ENCODE measurements at places on chromosomes 6 and 20. TPM values are rescaled to one million over a fixed set of nuclear protein-coding genes. Genes with fewer than 3 reads are reported as not detected.

DNA sequence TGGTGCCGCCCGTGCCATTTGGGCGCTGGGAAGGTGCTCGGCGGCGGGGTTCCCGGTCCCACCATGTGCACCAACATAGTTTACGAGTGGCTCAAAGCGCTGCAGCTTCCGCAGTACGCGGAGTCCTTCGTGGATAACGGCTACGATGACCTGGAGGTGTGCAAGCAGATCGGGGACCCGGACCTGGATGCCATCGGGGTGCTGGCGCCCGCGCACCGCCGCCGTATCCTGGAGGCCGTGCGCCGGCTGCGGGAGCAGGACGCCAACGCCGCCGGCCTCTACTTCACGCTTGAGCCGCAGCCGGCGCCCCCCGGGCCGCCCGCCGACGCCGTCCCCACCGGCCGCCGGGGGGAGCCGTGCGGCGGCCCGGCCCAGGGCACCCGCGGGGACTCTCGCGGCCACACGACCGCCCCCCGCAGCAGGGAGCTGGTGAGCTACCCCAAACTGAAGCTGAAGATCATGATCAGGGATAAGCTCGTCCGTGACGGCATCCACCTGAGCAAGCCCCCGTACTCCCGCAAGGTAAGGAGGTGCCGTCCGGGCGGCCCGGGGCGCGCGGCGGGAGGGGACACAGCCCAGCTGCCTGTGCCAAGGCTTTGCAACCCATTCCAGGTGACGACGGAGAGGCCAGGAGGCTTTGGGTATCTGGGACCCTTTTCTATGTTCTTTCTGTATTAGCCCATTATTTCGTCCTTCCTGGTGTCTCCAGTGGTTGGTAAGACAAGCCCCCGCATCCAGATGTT is 547 bp downstream of the SAMD5 start:
- no peak for ATAC-seq

- ATAC-seq = no peak
Measured at GRCh38 chr6:143939364-143939763, 68.7 kb downstream of the PLAGL1 start.

- ATAC-seq = no peak
Measured at GRCh38 chr6:51302431-51302830, 483.8 kb downstream of the TFAP2B start.

GRCh38 chr6:39558079-39558478 is 167.1 kb downstream of the KIF6 start:
- ATAC-seq = no peak

GRCh38 chr6:34172961-34173775 is 27.3 kb upstream of the GRM4 start:
- no peak for ATAC-seq

DNA sequence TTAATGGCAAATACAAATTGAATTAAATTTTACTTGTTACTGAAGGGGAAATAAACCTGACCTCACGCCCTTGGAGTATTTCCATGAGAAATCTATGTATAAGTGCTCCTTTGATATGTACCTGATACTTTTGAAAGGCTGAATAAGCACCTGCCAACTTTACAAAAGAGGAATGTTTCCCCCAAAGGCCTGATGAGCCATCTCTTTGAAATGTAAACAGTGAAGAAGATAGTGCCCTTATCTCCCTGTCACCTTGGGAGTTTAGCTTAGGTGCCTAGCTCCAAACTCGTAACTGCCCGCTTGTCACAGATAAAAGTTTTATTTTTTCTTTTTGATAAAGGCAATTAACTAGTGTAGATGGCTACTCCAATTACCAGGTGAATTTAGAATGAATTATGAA is 1.1 kb upstream of the ZNF343 start:
- no peak for ATAC-seq

DNA sequence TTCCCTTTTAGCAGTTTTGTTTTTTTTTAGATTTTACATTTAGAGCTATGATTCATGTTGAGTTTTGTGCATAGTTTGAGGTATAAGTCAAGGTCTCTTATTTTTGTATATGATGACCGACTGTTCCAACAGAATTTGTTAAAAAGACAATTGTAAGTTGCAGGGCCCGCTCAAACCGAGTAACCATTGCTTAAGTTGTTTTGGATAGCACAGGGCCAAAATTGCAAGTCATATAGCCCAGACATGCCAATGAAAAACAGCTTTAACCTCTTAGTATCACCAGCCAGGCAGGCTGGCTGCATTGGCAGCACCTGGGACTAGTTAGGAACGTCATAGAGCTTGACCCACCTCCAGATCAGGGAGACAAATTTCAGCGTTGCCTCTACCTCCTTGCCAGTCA is 47.3 kb downstream of the PFDN4 start:
- no peak for ATAC-seq

DNA sequence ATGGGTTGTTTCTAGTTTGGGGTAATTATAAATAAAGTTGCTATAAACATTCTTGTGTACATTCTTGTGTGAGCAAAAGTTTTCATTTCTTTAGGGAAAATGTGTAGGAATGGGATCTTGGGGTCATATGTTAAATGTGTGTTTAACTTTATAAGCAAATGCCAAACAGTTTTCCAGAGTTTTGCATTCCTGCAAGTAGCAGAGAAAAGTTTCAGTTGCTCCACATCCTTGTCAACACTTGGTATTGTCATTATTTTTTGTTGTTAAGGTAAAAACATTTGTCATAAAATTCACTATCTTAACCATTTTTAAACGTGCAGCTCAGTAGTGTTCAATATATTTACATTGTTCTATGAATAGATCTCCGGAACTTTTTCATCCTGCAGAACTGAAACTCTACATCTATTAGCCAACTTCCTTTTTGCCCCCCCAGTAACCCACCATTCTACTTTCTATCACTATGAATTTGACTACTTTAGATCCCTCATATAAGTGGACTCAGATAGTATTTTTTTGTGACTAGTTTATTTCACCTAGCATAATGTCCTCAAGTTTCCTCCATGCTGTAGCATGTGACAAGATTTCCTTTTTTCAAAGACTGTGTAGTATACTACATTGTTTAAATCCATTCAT is 48.4 kb downstream of the PHACTR2 start:
- ATAC-seq = no peak

GRCh38 chr20:50725724-50726005 is 5.7 kb upstream of the PARD6B start:
- ATAC-seq = no peak

- ATAC-seq = no peak
Measured at GRCh38 chr20:38202153-38202981, 37.3 kb upstream of the TGM2 start.

DNA sequence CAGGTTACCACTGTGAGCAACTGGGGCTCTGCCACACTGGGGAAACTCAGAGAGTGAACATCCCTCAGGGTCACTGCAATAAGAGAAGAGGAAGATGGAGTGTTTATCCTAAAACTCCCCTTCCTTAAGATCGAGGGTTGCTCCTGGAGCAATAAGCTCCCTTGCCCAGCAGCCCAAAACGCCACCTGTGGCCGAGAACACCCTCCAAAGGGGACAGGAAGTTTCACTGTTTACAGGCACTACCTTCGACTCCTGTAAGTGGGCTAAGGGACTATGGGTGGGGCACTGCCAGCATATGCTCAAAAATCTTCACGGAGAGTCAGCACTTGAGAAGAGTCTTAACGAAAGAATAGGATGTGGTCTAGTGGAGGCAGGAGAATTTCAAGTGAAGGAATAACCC is 132.5 kb downstream of the FAXC start:
- ATAC-seq = no peak

DNA sequence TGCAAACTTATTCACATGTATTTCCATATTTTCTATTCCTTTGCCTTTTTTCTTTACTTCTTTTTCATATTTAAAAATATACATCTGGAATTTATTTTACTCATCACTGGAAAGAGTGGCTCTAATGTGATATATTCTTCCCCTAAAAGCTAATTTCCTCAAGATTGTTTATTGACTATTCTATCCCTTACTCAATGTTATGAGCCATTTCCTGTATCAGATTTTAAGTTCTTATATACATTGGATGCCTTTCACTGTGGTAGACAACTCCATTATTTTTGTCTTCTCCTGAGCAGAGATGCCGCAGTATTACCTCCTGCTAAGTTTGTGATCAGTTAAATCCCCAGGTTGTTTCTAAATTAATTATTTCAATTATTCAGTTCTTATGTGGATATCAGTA is 418.4 kb upstream of the JAG1 start:
- no peak for ATAC-seq

DNA sequence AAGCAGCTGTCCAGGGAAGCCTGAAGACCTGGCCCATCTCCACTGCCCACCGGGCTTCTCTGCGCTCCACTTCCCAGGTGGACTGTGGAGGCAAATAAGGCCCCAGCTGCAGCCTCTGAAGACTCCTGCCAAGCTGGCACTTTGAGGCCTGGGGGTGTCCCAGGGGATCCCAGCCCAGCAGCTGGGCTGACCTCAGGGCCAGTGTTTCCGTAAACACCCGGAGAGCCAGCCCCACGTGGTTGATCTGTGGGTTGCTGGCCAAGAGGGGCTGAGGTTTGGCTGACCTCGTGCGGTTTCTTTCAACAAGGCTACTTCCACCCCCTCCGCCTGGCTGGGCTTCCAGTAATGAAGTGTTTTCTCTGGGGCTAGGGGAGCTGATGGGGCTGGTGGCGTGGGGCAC is 12.4 kb upstream of the CCN5 start:
- ATAC-seq = no peak

DNA sequence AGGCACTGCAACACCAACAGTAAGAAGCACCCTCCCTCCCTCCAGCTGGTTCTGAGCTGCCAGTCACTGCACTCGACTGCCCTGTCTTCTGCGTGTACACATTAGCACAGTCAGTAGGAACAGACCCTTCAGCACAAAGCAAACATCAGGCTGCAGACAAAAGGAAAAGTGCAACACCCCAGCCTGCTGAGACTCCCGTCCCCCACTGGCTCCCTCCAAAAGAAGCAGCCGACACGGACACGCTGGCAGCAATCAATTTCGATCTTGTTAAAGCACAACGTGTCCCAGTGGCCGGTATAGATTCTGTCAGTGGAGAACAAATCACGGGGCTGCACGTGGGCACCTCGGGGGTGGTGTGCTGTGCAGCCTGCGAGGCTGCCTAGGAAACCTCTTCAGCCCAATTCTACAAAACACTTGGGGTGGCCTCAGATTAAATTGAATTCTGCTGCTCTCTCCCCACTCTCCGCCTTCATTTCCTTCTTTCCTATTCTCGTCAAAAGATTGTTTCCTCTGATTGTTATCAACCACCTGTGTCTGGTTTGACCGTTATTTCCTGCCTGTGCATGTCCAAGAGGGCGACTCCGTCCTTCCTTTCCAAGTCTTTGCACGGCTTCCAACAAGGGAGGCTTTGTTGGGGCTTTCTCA is 38.7 kb downstream of the TRAF3IP2 start:
- no peak for ATAC-seq

DNA sequence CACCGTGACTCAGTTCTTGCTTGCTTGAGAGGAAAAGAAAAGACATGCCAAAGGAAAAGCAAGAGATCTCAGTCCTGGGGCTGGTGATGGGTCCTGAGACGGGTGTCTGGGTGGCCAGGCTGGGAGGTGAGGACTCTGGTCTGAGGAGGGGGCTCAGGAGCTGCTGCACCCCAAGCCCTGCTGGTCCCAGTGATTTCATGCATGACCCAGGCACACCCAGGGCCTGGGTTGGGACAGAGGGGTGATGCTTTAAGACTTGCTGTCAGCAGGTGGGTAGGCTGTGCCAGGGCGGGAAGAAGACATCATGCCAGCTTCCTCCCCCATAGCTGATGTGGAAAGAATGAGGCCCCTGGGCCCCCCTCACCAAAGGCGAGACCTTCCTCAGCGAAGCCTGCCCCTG is 65.1 kb upstream of the PMEPA1 start:
- ATAC-seq = no peak

GRCh38 chr6:144662812-144663365 is 377.8 kb downstream of the UTRN start:
- no peak for ATAC-seq

DNA sequence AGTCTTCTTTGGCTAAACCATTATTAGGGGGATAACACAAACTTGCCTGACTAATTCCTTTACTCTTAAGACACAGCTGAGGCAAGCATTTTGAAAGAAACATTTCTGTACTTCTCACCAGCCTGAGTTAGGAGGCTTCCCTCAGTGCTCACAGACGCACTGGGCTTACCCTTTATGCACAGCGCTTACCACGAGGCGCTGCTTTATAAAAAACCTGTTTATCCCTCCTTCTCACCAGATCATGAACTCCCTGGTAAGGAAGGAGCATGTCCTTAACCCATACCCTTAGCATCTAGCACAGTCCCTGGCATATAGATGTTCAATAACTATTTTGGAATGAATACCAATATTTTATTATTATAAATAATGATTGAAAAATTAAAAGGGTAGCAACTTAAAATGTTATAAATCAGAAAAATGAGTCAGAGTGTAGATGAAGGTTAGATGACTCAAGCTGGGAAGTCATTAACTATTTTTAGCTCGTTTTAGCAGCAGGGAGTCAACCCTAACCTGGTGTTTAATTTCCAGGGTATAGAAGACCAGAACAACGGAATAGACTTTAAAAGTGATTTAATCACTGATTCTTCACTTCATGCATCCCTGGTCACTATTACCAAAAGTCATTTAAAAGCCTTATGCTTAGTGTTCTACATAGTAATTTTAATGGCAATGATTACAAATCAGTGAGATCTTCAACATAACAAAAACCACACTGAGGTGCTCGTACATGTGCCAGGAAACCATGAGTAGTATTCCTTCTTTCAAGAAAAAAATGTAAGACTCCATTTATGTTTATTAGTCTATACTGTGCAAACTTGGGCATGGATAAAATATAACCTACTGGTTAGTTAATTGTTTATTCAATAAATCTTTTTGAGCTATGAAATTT is 4.1 kb upstream of the TPD52L1 start:
- no peak for ATAC-seq

DNA sequence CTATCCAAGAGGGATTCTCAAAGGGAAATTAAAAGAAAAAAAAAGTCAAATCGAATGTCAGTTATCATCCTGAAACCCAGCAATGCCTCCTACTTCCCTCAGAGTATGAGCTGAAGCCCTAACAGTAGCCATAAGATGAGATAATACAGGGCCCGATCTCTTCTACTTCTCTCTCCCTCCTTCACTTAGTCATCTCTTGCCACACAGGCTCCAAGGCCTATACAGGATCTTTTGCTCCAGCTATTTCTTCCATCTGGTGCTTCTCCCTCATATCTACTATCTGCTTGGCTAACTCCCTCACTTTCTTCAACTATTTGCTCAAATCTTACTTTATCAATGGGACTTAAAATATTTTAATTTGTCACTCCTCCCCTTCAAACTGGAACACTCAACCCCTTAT is 215.3 kb downstream of the RNGTT start:
- ATAC-seq = no peak

DNA sequence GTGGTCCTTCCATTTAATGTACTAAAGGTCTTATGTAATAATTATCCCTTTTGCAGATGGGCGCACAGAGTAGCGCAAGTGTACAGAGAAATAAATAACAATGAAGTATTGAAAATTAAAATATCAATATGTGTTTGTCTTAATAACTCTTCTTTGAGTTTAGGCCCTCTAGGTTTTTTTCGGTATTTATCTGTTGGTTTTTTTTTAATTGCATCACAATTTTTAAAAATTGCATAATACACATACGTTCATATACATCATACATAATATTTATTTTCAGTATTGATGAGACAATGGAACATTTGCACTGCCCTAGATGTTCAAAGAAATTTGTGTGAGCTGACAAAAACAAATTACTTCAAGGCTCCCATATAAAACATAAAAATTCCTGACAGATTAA is 15.1 kb downstream of the ADGRB3 start:
- no peak for ATAC-seq

The SIGLEC1 gene
- total RNA-seq = not detected

The GPX5 gene
- not detected for total RNA-seq

The ZKSCAN8 gene
- 42.7 TPM for total RNA-seq

The BMP2 gene
- total RNA-seq = not detected

Measured in activated T-helper 17 cell treated with anti-CD3 and anti-CD28 coated beads, Interleukin-2, amount 50 U/mL, for 72 hours (primary cell).